Hematopoietic multipotent progenitor cell treated with erythropoietin and hydrocortisone succinate and interleukin-3 and kit ligand, for 6 days (in vitro differentiated cells): ENCODE measurements at places on chromosomes 12 and 14.

- DNase-seq, result peak; percentile 60
Measured at GRCh38 chr12:26028953-26029735, 70.7 kb downstream of the RASSF8 start.

DNA sequence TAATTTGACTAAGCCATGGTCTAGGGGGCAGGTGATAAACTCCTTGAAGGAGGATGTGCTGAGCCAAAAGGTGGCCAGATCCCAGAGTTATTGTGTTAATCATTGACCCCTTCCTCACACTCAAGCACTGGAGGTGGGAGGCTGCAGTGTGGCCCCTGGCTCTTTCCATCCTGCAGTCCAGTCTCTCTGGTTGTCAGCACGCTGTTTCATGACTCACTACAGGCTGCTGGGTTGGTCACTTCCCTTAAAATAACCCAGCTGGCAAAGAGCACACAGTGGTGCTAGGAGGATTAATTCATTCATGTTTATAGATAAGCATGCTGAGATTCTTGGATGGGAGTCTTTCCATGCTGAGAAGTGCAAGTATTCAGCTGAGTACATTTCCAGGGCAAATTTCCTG, 228.9 kb downstream of the ANO2 start:
- DNase-seq, result no peak

- DNase-seq, result peak; percentile 73
Measured at GRCh38 chr14:77212943-77213678, 31.5 kb downstream of the TMEM63C start.

DNA sequence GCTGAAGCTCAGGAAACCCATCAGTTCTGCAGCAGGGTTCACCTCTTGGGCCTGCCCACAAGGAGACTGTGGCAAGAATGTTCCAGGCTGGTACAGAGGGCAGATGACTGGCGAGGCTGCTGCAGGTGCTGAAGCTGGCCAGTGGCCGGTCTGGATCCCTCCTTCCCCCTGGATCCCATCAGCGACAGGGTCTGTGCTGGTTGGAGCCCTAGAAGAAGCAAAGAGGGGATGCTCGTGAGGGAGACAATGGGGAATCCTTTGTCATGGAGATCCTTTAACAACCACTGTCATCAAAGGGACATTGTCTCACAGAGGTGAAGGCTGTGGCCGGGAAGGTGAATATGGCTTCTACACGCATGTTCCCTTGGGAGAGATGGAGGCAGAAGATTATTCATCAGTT, 211.4 kb upstream of the TMEM132C start:
- DNase-seq, result no peak

GRCh38 chr14:25132732-25133422, 82.9 kb upstream of the STXBP6 start:
- peak; percentile 76 for DNase-seq

GRCh38 chr14:103198131-103199105, 75.2 kb downstream of the TNFAIP2 start:
- peak; percentile 35 for DNase-seq

GRCh38 chr14:21163871-21164291, 8.0 kb upstream of the OR5AU1 start:
- DNase-seq, result no peak

- no peak for DNase-seq
Measured at GRCh38 chr14:75226755-75227544, 50.5 kb upstream of the TMED10 start.

DNA sequence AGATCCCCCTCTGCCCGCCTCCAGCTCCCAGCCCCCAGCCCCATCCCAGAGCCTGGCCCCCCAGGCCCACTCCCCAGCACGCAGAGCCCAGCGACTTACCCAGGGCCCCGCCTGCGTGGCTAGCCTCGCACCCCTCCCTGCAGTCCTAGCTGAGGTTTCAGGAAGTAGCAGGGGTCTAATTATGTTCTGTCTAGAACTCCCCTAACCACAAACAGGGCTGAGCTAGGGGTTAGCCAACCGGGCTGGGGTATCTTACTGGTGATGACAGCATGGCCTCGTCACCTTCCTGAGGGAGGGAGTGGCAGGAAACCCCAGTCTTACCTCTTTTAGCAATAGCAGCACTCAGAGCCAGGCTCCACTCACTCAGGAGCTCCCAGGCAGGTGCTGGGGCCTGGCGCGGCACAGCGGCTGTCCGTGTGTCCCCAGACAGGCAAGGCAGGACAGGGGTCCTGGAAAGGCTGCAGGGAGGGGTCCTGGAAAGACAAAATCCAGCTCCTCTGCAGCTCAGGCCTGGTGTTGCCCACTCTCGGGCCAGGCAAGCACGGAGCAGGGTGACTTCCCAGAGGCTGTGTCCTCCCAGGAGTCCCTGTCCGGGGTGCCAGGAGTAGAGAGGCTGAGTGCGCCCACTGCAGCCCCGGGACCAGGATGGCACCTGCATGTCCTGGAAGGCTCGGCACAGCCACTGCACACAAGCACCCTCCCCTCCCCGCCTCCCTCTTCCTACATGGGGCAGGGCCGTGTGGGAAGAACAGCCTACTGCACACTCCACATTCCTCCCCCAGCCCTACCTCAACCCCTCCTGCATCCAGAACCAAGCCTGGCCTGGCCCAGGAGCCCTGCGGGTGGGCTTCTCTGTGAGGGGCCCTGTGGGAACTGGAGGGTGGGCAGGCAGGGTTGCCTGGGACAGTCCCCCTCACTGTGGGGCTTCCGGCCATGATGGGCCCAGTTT, at the start of gene GPR132:
Gene GPR132, minus strand, starts transcription at position 151 of the 949 bp plus-strand sequence. CDS start 10,010 bp downstream, outside the sequence.
- peak; percentile 86 for DNase-seq

GRCh38 chr12:4736091-4736490, 15.9 kb downstream of the GALNT8 start:
- no peak for DNase-seq

DNA sequence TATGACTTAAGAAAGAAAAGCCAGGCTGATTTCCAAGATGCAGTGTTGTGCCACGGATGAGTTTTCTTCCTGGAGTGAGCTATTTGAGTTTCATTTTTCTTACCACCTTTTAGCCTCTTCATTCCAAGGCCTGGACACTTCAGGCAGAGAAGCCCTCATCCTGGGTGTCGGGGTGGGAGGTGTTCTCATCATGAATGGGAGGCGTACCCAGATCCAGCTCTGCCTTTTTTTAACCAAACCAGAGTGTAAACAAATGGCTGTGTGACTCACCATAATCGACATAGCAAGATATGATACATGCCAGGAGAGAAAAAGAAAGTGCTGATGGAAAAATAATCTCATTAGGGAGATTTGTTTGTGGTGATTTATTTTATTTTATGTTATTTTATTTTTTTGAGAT, 79.9 kb downstream of the ARF6 start:
- peak; percentile 61 for DNase-seq

GRCh38 chr12:86233126-86233525, 23.1 kb downstream of the MGAT4C start:
- DNase-seq, result no peak

- no peak for DNase-seq
Measured at GRCh38 chr14:81312289-81312876, 87.7 kb downstream of the STON2 start.

DNA sequence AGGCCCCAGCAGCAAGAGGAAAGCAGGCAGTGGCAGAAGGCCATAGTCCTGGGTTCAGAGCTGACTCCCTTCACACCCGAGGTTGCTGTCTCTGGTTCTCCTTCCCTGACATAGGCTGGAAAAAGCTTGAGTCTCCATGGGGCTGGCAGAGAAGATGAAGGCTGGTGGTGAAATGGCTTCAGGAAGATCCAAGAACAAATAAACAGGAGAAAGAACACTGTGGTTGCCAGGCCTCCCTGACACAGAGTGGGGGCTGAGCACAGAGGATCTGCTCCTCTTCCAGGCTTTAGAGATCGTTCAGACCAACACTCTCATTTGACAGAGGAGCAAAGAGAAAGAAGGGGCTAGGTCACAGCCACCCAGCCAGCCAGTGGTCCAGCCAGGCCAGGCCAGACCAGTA, 14.3 kb downstream of the HDAC7 start:
- peak; percentile 1 for DNase-seq

DNA sequence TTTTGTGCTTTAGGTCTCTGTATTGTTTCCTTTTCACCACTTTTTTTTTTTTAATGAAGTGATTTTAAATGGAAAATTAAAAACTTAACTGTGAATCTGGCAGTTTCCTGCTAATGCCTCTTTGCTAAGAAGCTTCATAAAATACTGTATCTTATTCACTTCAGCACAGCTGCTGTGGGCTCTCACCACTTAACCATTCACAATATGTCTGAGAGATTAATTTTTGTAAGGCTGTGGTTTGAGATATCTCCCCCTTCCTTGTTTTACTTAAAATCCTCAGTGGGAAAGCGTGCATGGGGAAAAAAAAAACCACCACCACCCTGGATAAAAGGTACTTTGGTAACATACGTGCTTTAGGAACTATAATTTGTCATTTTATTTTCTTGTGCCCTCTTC, 115.9 kb downstream of the ETV6 start:
- peak; percentile 64 for DNase-seq

- DNase-seq, result no peak
Measured at GRCh38 chr12:106039242-106039641, 99.5 kb downstream of the NUAK1 start.

DNA sequence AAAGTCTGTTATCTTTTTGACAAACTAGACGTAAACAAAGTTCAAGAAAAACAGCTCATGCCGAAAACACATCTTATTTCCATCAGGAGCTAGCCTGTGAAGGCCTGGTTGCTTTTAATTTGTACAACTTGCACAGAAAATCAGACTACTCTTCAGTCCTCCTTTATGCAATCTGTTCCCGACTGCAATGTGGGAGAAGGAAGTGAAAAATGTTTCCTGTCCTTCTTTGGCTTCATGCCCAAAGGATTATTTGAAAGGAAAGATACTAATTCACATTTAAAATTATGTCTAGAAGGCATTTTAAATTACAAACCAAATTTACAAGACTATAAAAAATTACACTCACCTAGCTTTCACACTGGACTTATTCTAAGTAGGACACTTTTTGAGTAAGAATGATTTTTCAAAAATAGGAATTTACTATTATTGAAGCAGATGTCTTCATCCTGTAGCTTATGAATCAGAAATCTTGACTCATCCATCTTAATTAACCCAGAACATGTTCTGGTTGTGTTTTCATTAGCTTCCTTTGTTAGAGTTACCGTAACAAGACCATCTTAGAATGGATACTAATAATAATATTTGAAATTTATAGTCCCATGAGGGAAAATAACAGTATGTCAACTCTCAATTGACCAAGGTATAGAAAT, 272.6 kb downstream of the PRKD1 start:
- DNase-seq, result no peak

DNA sequence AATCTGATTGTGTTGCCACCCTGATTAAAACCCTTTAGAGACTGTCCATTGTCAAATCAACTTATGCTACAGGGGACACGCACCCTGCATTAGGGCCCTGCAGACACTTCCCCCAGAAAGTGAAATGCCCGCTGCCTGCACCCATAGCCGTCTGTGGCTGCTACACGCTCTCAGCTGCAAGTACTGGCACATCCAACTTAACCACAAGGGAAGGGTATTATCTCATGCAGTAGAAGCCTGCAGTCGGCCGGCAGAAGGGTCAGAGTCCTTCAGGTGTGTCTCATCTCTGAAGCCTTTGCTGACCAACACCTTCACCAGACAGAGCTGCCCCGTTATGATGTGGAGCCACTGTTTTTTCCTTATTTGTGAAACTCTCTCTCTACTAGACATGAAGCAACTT, 20.8 kb downstream of the CFAP251 start:
- DNase-seq, result peak; percentile 49

- peak; percentile 53 for DNase-seq
Measured at GRCh38 chr14:91115986-91116770, 2.3 kb downstream of the DGLUCY start.

- no peak for DNase-seq
Measured at GRCh38 chr14:100033347-100034075, 31.7 kb upstream of the EVL start.

- DNase-seq, result peak; percentile 90
Measured at GRCh38 chr12:47834199-47834903, 14.6 kb upstream of the HDAC7 start.
